ENCODE measurements at places on chromosomes 4 and X.
A peak's percentile ranks its signal among the peaks of the same experiment; 100 is the strongest.

DNA sequence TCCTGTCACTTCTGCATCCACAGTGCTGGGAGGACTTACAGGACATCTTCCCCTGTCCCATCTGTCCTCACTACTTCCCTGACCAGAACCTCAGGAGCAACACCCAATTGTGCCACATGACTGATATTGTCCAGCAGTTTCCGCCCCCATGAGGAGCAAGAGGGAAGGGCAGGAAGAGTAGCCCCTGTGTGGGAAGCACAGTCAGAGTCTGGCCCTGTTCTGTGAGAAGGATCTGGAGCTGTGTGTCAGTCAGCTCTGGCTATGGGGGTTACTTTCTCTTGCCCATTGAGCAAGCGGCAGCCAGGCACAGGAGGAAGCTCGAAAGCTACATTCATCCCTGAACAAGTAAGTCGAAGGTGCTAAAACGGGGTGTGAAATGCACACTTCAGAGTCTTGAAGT is 14.8 kb upstream of the TRIM60 start:
- no peak for DNase-seq

- no peak for DNase-seq
Measured at GRCh38 chrX:68462197-68462596, 28.9 kb upstream of the OPHN1 start.

- no peak for DNase-seq
Measured at GRCh38 chr4:41339812-41340809, 83.4 kb downstream of the UCHL1 start.

- DNase-seq: no peak
Measured at GRCh38 chrX:110985470-110985869, 110.5 kb upstream of the PAK3 start.

DNA sequence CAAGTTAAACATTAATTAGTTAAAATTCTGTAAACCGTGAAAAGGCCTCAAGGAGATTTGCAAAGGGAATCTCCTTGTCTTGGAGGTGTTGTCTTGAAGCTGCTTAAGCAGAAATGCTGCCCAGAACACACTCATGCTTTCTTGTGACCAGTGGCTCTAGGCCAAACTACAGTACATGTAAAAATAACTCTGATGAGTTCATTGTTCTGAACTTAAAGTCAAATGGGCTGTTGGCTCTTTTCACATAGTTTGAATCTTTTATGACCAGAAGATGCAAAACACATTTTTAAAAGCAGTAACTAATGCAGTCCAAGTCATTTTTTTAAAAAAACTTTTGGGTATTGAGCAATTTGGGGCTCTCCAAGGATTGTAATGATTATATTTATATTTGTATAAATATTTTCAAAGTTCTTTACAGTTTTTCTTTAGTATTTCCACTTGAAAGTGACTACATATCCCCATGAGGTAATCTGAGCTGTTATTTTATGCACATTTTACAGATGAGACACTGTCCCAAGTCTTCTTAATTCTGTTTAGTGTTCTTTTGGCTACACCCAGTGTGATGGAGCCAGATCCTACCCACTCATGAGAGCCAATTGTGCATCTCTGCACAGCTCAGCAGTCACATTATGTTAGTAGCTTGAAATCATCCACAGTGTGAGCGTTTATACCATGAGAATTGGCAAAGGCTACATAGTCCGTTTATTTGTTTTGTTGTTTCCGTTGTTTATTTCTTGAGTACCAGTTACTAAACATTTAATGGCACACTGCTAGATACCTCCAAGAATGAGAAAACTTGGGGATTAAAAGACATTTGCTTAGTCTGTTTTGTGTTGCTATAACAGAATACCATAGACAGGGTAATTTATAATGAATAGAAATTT is 112.8 kb upstream of the ATXN3L start:
- DNase-seq: no peak

- DNase-seq: no peak
Measured at GRCh38 chrX:129636175-129636681, 18.5 kb downstream of the APLN start.

DNA sequence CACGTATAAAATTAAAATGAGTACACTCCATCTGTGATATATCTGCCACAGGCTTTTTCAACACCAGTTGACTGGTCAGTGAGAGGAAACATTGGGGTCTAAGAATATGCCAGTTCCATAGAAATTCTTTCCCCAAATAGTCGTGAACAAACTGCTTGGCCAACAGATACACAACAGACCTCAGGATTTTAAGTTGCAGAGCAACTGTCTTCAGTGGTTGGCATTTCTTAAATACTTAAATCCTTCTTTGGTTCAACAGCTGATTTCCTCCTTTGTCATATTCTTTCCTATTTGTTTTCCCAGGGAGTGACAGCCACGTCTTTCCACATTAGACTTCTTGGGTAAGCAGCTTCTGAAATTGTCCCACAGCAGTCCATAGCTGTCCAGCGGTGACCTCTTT is 7.0 kb upstream of the DDX60 start:
- DNase-seq: no peak

DNA sequence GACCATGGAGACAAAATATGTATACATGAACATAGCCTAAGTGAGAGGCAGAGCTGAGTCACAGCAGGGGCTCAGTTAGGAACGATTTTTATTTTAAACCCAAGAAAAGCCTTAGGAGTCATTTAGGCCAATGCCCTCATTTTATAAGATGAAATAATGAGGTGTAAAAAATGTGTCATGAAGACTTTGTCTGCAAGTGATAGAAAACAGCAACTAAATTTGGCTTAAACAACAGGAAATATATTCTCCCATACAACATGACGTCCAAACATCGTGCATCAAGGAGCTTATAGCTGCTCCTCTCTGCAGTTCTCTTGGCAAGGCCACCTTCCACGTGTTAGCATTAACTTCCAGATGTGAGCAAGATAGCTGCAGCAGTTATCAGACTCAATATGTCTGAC is 16.8 kb downstream of the SCFD2 start:
- DNase-seq: no peak

DNA sequence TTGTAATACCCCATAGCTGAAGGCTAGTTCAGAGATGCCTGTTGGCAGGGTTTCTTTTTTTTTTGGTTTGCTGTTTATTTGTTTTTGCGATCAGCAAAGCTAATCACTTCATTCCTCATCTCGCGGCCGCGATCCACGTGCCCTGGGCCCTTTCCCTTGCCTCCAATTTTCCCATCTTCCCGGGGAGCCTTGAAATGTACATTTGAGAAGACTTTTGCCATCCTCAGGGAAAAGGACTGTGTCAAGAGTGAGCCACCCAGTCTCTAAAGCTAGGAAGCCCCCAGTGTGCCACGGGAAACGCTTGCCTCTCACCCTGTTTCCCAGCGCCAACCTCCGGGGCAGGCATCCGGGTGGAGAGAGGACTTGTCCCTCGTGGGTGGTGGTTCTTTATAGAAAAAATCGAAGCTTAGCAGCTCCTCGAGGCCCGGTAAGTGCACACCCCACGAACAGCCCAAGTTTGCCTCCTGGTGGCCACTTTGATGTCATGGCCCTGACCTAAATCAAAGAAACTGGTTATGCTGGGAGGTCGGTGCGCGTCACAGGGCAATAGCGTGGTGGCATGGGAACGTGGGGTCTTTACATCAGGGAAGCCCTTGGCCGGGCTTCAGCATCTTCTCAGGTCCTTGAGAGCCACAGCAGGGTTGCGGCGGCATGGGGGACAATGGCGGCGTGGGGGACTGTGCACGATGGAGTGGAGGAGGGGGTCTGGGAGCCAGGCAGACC is 42.0 kb downstream of the MAP7D3 start:
- peak; percentile 8 for DNase-seq

GRCh38 chrX:36434522-36434921 is 515.0 kb downstream of the CFAP47 start:
- no peak for DNase-seq

DNA sequence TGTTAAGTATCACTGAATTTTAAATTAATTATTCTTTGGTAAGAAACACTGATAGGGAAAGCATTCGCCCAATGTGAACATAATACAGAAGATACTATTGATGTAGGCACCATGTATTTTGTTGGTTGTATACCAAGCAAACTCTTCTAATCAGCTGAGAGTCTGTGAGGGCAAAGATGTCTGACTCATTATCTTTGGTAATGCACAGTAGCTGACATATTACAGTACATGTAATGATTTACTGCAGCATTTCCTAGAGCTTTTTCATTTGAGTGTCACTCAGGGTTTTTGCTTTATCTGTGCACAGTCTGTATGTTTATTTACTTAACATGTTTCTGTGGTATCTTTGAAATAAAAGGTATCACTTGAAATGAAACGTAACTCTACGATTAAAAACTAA is 49.2 kb downstream of the CENPVL3 start:
- no peak for DNase-seq

- no peak for DNase-seq
Measured at GRCh38 chr4:139050446-139050845, 34.9 kb downstream of the NOCT start.

DNA sequence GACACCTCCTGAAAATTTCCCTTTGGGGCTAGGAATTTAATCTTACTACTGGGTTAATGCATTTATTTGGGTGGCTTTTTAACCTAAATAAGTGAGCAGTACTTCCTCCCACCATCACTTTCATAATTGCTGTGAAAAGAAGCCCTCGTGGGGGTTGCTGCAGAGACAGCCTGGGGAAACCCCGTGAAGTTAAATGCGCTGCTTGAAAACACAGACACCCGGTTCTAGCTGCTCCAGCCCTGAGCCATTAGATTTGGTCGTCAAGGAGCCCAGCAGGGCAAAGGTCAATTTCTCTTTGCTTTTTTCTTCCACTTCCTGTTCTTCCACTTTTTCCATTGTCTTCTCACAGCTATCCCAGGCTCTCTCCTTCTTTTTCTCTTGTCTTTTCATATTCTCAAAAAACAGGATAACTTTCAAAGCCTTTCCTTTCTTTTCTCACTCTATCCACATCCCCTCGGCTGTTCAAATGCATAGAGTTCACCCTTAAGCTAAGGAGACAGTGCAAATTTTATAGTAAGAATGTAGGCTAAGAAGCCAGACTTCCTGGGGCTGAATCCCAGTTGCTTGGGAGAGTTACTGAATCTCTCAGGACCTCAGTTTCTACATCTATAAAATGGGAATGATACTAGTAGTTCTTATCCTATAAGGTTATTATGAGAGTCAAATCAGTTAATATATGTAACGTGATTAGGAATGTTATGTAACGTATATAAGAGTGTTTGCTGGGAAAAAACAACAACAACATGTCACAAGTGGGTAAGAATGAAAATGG is 91.5 kb upstream of the ZNF827 start:
- DNase-seq: no peak

DNA sequence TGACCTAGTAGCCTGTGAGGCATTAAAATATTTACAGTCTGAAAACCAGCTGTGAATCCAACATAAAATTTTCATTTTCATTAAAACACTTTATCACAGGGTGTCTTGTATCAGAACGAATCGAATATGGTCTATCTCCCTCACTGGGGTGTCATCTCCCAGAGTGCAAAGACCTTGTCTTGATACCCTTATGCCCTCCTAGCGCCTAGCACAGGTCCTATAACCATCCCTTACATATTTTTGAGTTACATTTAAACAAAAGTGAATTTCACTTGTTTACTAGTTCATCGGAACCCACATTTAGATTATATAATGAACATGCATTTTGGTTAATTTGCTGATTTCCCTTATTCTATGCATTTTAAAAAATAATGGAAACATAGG is 14.0 kb downstream of the DIPK2B start:
- no peak for DNase-seq

GRCh38 chr4:148954011-148954749 is 512.0 kb upstream of the NR3C2 start:
- no peak for DNase-seq

DNA sequence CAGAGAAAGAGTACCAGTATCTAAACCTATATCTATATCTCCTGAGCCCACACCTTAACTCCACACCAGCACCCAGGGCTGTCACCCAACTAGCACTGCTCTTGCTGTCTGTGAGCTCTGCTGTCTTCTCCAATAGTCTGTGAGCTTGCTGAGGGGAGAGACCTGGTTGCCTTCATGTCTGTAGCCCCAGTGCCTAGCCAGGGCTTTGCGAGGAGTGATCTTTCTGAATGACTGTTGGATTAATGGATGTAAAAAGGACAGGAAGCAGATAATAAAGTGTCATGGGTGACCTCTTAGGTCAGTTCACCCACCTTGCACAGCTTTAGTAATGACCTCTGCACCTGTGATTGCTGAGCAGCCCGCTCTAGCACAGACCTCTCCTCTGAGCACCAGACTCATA is 30.5 kb downstream of the CNGA2 start:
- no peak for DNase-seq

DNA sequence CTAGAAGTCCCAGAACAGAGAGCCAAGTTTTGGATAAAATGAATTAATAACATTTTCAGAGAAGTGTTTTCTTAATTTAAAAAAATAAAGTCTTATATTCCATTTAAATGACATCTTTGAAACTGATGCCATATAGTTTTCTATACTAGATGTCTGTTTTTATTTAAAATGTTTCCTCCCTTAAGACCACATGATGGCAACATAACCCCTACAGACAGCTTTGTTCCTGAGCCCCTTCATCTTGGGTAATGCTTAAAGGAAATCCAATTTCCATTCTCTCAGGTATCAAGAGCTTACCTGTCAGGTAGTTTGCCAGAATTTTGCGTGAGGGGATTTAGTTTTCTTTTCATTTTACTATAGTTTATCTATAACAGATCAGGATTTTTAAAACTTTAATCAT is 181.4 kb upstream of the UGT8 start:
- no peak for DNase-seq

DNA sequence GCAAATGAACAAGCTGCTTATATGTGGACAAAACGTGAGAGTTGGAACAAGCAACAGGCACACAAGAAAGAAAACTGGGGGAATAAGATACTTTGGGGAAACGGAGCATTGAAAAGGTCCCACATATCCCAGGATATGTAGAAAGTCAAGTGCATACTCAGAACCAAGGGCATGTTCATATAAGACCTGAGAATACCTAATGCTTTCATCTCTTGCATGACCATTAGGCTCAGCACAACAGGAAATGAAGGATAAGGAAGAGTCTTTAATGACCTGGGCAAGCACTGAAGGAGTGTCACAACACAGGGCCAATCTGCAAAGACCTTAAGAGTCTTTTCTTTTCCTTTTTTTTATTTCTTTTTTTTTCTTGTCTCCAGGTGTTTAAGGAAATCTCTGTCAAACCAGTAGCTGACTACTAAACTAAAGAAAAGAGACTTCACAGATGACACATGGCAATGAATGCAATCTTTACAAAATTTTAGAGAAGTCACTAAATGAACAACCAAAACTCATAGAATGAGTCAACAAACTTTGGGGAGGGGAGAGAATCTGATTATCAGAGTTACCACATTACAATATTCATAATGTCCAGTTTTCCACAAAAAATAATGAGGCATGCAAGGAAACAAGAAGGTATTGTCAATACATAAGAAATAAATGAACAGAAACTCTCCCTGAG is 67.9 kb upstream of the STK26 start:
- no peak for DNase-seq

GRCh38 chr4:18664171-18664570 is 642.6 kb upstream of the LCORL start:
- no peak for DNase-seq

Data from stimulated activated CD4-positive, alpha-beta T cell treated with anti-CD3 and anti-CD28 coated beads, Interleukin-4, amount 100 ng/mL, for 48 hours (primary cell).